ENCODE measurements at places on chromosomes 3 and 15. TPM values are rescaled to one million over a fixed set of nuclear protein-coding genes. Genes with fewer than 3 reads are reported as not detected.

The ATP13A4 gene
- total RNA-seq, result 1.2 TPM

The LTF gene
- not detected for total RNA-seq

- H3K27ac ChIP-seq, result no peak overlapping the region
- H3K4me1 ChIP-seq, result peaks cover 3% of the 10 kb centered on the region
- no peaks in the 10 kb centered on the region for H3K27me3 ChIP-seq
- no peak for DNase-seq
- no peaks in the 10 kb centered on the region for H3K36me3 ChIP-seq
Measured at GRCh38 chr3:100540791-100541334, 48.4 kb downstream of the TMEM45A start.

- H3K4me3 ChIP-seq, result no peak overlapping the region
- H3K27ac ChIP-seq, result no peak overlapping the region
- DNase-seq, result no peak
- H3K36me3 ChIP-seq, result no peaks in the 10 kb centered on the region
- peaks cover 12% of the 10 kb centered on the region for H3K4me1 ChIP-seq
Measured at GRCh38 chr15:85474700-85475316, 94.4 kb downstream of the AKAP13 start.

GRCh38 chr3:8954938-8955763 lies 8.1 kb downstream of the RAD18 start:
- no peak for DNase-seq
- no peaks in the 10 kb centered on the region for H3K36me3 ChIP-seq
- no peak overlapping the region for H3K4me3 ChIP-seq
- no peaks in the 10 kb centered on the region for H3K27me3 ChIP-seq

DNA sequence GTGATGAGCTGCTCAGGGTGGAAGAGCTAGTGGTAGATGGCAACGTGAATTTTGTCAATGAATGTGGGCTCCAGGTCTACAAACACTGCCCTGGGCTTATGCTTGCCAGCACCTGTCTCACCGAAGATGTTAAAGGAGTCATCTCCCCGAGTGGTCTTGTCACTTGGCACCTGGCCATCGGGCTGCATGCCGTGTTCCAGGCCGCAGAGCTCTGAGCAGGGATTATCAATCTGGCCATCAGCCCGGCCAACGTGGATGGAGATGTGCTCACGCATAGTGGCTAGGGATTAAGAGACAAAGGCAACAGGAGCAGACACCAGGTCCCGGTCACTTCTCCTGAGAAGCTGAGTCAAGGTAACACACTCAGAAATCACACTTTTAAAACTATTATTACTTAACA lies 54.8 kb upstream of the ACTC1 start:
- no peak for DNase-seq
- no peak overlapping the region for H3K4me3 ChIP-seq
- H3K27ac ChIP-seq, result no peak overlapping the region
- no peaks in the 10 kb centered on the region for H3K36me3 ChIP-seq
- no peaks in the 10 kb centered on the region for H3K27me3 ChIP-seq
